Spleen (tissue), 13 donors: ENCODE measurements at places on chromosomes 13 and 19.

DNA sequence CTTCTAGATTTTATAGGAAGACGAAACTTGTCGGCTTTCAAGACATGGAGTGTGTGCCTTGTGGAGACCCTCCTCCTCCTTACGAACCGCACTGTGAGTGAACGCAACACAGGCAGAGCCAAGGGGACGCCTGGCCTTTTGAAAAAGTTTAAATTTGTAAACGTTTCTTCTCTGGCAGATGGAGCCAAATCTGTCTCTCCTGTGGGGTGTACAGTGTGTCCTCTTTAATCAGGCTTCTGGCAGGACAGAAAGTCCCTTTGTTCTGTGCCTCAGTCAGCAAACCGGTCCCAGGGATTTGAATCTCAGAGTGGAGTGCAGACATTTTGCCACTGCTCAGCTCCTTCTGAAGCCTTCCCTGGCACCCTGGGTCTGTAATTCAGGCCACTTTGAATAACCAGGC, 56.5 kb downstream of the TNFRSF19 start:
- DNase-seq: no peak
- no peaks in the 10 kb centered on the region for H3K27me3 ChIP-seq
- no peak overlapping the region for H3K27ac ChIP-seq
- no peaks in the 10 kb centered on the region for H3K36me3 ChIP-seq
- H3K4me3 ChIP-seq: no peak overlapping the region

DNA sequence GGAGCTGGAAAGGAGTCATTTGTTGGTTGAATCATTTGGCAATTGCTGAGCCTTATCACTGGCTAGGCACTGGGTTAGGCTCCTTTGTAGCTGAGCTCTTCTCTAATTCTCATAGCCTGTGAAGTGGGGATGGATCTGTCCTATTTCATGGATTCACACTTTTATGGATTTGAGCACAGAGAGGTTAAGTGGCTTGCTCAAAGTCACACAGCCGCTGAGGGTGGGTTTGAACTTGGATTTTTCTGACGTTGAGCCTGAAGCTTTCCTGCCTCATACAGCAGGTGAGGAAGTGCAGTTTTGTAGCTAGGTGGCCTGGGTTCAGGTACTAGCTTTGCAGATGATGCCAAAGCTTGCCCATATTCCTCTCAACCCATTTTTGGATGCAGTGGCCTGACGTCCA, 19.4 kb downstream of the CYP4F22 start:
- DNase-seq: no peak
- H3K4me1 ChIP-seq: no peaks in the 10 kb centered on the region
- no peaks in the 10 kb centered on the region for H3K36me3 ChIP-seq

DNA sequence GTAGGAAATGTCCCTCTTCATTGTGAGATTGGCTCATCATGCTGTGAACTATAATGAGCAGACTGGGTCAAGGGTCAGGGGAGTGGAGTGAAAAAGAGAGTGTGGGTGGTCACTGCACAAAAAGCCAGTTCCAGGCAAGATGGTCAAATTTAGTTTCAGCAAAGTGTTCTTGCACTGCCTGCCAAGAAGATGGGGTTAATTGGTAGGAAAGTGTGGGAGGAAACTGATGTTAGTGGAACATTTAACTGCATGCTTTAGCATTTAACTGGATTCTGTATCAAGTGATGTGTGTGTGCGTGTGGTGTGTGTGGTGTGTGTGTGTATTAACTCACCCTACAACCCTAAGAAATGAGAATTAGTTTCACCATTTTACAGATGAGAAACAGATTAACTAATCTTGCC, 131.6 kb downstream of the COG6 start:
- no peak for DNase-seq
- H3K27ac ChIP-seq: no peak overlapping the region
- H3K4me3 ChIP-seq: no peak overlapping the region

DNA sequence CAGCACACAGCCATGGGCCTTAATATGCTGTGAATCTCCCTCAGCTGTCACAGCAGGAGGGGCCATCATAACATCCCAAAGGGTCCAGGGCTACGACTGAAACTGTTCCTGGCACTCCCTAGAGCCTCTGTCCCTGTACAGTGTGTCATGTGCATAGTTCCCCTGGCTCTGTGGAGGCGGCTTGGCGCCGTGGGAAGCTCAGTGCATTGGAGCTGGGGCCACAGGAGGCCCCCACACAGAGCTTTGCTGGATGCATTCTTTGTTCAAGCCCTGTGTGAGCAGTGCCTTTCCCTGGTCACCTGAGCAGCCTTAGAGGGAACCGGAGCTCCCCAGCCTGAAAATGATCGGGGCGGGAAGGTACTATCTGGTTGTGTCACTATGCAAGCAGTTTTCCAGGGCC, 21.4 kb downstream of the UBXN6 start:
- DNase-seq: no peak
- no peak overlapping the region for H3K4me3 ChIP-seq
- peaks cover 14% of the 10 kb centered on the region for H3K4me1 ChIP-seq
- no peaks in the 10 kb centered on the region for H3K27me3 ChIP-seq

DNA sequence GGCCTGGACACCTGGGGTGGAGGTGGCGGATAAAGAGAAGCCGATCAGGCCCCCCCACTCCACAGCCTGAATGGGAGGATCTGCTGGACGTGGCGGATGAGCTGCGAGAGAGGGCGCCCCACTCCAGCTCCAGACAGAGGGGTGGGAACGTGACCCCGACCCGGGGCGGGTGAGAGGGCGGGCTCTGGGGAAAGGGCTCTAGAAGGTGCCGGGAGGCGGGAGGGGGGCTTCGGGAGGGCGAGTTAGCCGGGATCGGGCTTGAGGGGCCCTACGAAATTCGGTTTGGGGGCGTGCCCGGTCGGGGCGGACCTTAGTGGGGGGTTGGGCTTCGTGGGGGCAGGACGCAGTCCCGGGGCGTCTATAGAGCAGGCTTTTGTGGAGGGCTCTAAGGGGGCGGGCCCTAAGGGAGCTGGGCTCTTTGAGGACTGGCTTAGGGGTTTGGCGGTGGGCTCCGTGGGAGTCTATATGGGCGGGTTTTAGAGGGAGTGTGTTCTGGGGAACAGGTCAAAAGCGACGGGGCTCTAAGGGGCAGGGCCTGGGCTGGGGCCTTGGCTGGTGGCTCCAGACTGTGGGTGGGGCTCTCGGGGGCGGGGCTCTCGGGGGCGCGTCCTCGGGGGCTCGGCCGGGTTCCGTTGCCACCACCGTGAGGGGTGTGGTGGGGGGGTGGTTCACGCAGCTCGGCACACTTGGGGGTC, 4.1 kb upstream of the NANOS3 start:
- H3K27me3 ChIP-seq: no peaks in the 10 kb centered on the region
- peak overlapping the region; percentile 34 for H3K4me3 ChIP-seq
- no peak overlapping the region for H3K27ac ChIP-seq
- no peak for DNase-seq
- no peaks in the 10 kb centered on the region for H3K4me1 ChIP-seq

DNA sequence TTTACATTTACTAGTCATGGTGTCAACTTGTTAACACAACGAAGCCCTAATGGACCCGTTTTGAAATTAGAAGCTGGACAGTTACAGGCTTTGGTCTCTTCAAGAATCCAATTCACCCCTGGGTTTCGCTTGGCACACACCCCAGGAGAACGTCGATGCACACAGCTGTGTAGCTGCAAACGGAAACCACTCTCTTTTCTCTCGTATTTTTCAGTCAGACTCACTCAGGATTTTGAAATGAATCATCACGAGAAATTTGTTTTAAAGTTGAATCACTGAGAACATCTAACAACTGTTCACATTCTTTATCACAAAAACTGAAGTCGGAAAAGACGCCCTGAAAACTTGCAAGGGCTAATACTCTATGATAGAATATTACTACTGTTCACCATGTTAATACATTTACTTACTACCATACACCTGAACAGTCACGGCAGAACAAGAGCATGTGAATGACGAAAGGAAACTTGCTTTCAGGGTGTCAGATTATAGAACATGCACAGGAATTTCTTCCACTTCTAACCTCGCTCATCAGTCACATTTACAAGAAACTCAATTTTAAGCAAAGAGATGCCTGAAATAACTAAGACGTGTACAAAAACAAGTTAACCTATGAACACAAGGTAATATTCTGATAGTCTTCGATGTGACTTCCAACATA, 4.7 kb downstream of the PNMA8A start:
- H3K36me3 ChIP-seq: no peaks in the 10 kb centered on the region
- no peak for DNase-seq
- peaks cover 6% of the 10 kb centered on the region for H3K27me3 ChIP-seq
- H3K27ac ChIP-seq: no peak overlapping the region

GRCh38 chr19:10808937-10809649, 26.9 kb downstream of the TMED1 start:
- no peak for DNase-seq
- peak overlapping the region; percentile 35 for H3K27ac ChIP-seq

- DNase-seq: no peak
- H3K4me3 ChIP-seq: no peak overlapping the region
- no peak overlapping the region for H3K27ac ChIP-seq
Measured at GRCh38 chr13:94157705-94158218, 321.7 kb downstream of the DCT start.

- H3K4me1 ChIP-seq: peaks cover 14% of the 10 kb centered on the region
- H3K36me3 ChIP-seq: no peaks in the 10 kb centered on the region
- no peak overlapping the region for H3K27ac ChIP-seq
Measured at GRCh38 chr19:34287662-34288140, 33.3 kb downstream of the GARRE1 start.

DNA sequence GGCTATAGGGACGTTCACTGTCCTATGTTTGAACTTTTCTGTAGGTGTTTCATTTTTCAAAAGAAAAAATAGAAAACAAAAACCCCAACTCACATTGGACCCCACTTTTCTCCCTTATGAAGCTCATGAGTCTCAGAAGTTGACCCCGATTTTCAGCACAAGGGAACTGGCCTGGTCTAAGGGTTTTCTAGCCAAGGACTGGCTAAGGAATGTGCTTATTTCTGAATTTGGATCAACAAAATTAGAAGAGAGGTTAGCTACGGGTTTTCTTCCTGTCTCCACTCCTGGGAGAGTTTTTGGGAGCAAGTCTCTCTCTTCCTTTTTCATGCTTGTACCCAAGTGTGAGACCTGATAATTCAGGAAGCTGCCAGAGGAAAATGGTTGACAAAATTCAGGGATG, 453.2 kb downstream of the KLF12 start:
- H3K36me3 ChIP-seq: no peaks in the 10 kb centered on the region
- no peaks in the 10 kb centered on the region for H3K4me1 ChIP-seq
- no peak for DNase-seq
- H3K27ac ChIP-seq: no peak overlapping the region
- no peak overlapping the region for H3K4me3 ChIP-seq

GRCh38 chr13:108249150-108249549, 20.4 kb upstream of the TNFSF13B start:
- H3K27me3 ChIP-seq: no peaks in the 10 kb centered on the region
- no peaks in the 10 kb centered on the region for H3K4me1 ChIP-seq

GRCh38 chr19:47210180-47210490, 20.9 kb downstream of the BBC3 start:
- H3K4me3 ChIP-seq: no peak overlapping the region
- H3K27ac ChIP-seq: no peak overlapping the region
- peaks cover 11% of the 10 kb centered on the region for H3K4me1 ChIP-seq
- H3K27me3 ChIP-seq: no peaks in the 10 kb centered on the region

DNA sequence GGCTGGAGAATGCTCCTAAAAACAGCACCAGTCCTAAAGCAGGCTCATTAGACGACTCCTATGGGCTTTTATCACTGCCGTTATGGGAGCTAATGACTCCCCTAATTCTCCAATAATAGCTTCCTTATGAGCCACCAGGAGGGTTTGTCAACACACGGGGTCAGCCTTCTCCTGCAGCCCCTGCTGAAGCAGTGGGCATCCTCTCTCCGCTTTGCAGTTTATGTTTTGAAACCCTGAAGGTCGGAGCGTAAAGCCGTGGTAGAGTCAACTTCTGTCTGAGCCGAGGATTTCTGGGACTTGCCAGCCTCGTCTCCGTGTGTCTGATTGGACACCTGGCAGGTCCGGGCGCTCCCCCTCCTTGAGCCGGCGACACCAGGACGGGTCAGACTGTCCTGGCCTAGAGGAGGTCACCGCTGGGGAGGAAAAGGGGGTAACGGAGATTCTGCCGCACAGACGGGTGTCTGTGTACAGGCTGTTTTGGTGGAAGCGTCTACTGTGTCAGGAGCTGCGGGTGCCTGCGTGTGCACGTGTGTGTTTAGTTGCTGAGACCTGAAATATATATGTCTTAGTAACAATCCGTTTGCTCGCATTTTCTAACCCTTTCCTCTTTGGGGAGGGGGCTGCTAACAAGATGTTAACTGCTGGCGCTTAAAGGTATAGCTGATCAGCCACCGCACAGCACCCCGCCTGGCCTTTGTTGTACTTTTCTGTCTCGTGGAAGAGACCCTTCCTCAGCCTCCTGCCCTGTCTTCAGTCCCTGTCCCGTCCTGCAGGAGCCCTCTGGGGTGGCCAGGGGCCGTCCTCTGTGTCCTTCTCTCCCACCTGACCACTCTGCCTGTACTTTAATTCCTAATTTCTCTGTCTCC, 1.9 kb downstream of the KDM4B start:
- H3K27ac ChIP-seq: peak overlapping the region; percentile 83
- no peaks in the 10 kb centered on the region for H3K27me3 ChIP-seq
- no peaks in the 10 kb centered on the region for H3K36me3 ChIP-seq
- H3K4me1 ChIP-seq: peaks cover 44% of the 10 kb centered on the region

GRCh38 chr13:109593230-109593629, 193.2 kb downstream of the IRS2 start:
- no peak overlapping the region for H3K4me3 ChIP-seq
- no peak overlapping the region for H3K27ac ChIP-seq
- H3K27me3 ChIP-seq: peaks cover 8% of the 10 kb centered on the region

DNA sequence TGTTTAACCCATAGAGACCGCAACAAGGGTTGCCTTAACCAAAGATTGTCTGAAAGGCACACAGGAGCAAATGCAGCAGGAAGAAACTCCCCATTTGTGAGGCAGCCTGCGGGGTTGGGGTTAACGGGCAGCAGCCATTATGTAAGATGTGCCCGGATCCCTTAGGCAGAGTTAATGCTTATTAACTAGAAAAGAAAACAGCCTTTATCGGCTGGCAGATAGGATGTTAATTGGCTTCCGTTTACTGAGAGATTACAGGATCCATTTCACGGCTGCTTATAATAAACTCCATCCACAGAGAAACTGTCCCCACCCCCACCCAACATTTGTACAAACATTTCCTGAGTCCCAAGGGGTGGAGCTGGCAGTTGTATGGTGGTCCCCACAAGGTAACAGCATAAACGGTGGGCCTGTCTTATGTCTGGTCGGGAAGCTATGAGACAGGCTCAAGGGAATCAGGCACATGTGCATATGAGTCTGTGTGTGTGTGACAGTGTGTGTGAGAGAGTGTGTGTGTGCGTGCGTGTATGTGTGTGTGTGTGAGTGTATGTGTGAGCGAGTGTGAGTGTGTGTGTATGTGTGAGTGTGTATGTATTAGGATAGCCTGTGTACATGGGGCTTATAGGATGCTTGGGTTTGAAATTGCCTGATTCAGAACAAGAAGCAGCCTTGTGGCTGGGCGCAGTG, 10.5 kb downstream of the SLC25A42 start:
- H3K27ac ChIP-seq: no peak overlapping the region
- no peak overlapping the region for H3K4me3 ChIP-seq
- H3K36me3 ChIP-seq: no peaks in the 10 kb centered on the region
- H3K27me3 ChIP-seq: no peaks in the 10 kb centered on the region
- DNase-seq: no peak

GRCh38 chr13:73480779-73481559, 422.2 kb downstream of the KLF5 start:
- no peaks in the 10 kb centered on the region for H3K4me1 ChIP-seq
- no peaks in the 10 kb centered on the region for H3K27me3 ChIP-seq
- H3K4me3 ChIP-seq: no peak overlapping the region
- H3K27ac ChIP-seq: no peak overlapping the region
- DNase-seq: no peak
- no peaks in the 10 kb centered on the region for H3K36me3 ChIP-seq
